ENCODE measurements at places on chromosomes 1 and 21.

DNA sequence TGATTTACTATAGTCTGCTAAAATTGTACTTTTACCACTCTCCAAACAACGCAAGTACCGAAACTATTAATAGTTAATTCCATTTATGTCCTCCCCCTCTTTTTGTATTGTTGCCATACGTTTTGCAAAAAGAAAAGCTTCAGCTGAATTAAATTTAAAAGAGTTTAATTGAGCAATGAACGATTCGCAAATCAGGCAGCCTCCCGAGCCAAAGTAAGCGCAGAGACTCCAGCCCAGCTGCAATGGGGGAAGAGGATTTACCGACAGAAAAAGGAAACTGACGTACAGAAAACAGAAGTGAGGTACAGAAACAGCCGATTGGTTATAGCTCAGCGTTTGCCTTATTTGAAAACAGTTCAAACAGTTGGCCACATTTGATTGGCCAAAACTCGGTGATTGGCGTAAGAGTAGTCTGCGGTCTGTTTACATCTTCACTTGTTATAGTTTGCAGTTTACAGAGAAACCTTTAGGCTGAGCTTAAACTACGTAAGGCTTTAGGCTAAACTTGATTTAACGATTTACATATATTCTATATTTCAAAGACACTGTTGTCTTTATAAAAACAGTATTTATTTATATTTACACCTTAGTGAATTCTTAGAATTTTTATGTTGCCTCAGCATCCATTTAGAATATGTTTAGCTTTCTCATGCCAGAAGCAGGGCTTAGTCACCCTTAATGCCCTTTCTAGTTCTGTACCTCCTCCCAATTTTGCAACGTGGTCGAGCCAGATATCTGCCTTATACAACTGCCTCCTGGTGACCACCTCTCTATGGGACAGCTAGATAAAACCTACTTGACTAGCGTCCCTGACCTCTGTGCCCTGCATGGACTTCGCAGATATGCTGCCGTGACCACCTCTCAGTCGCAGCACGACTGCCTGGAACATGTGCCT is 23.8 kb downstream of the CR1 start:
- no peak for DNase-seq

DNA sequence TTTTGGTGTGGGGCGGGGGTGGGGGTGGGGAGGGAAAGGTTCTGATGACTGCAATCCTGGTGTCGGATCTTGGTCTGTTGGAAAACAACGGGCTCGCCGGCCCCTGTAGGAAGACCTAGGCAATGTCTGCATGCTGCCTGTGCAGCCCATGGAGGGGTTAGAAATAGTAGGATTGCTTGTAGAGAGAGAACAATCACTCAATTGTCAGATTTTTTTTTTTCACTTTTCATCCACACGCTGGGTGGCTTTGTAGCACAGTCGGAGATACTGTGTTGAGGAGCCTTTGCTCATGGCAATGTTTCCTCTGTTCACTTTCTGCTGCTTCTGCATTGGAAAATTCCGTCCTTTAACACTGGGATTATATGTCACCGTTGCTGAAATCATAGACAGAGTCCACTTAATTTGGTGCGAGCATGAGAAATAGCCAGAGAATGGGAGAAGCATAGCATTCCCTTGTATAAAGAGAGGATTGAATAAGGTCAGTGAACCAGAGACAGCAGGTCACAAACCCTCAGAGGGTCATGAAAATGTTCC is 107.5 kb downstream of the MRPS6 start:
- DNase-seq = no peak

DNA sequence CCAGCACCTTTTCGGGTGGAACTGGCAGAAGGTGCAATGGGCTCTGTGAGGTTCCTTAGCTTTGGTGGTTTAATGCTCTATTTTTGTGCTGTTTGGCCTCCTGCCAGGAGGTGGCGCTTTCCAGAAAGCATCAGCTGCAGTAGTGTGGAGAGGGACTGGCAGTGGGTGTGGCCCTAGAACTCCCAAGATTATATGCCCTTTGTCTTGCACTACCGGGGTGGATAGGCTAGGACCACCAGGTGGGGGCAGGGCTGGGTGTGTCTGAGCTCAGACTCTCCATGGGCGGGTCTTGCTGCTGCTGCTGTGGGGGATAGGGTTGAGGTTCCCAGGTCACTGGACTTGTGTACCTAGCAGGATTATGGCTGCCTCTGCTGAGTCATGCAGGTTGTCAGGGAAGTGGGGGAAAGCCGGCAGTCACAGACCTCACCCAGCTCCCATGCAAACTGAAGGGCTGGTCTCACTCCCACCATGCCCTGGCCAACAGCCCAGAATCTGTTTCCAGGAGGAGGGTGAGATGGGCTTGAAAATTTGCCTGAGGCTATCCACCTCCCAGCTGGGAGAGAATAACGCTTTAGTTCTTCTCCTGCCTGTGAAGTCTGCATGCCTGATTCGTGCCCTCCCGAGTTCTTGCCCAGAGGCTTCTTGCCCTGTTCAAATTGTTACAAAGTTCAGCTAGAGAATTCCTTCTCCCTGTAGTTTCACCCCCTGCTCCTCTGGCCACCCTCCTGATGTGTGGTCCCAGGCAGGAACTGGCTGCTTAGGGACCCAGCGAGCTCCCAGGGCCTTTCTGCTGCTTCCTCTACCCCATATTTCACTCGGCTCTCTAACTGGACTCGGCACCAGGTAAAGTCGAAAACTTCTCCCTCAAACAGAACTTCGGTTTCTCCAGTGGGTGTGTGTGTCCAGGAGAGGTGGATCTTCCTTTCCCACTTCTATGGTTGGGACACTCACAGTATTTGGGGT is 76.5 kb upstream of the BTG3 start:
- no peak for DNase-seq

DNA sequence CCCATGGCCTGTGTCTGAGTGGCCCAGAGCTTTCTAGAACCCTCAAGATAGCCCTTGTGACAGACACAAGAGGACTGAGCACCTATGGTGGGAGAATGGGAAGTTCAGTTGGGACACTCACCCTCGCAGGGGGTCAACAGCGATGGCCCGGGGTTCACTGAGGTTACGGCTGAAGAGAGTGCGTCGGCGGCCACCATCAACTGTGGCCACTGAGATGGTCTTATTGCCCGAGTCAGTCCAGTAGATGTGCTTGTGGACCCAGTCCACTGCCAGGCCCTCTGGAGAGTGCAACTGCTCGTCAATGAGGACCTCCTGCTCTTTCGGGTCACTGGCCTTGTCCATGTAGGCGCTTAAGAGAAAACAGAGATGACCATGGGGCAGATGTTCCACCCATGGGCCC is 25.7 kb upstream of the MAGOH start:
- DNase-seq = no peak

DNA sequence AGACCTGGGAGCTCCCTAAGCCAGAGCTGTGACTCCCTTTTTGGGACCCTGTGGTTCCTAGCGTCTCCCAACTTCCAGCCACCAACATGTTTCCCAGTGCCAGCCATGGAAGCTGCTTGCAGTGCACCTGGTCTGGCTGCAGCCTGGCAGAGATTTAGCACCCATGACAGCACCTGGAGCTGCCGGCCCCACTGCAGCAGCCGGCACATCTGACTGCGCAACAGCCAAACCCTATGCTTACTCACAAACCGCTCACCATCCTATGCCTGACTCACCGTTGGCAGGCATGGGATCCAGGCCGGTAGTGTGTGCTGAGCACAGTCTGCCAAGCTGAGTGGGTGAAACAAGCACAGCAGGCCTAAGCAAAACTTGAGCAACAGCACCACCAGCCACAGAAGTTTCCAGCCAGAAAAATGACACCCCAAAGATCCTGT is 435.9 kb upstream of the PRMT6 start:
- DNase-seq = no peak

DNA sequence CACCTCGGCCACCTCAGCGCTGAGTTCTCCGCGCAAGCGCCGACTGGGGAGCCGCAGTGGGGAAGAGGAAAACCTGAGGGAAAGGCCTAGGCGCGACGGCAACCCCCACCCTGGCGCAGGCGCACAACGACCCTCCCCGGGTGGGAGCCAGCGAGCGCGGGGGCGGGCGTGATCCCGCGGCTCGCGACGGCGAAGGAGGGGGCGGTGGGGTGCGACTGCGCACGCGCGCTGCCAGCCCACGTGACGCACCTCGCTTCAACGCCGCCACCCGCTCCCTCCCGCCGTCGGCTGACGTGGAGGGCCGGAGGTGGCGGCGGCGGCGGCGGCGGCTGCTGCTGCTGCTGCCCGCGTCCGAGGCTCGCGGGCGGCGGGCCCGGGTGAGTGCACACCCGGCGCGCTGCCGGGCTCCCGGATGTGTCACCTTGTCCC is at the start of the genes PIGP and TTC3:
Gene PIGP (minus strand): TSS at position 84 of the 429 bp plus-strand sequence. CDS start 556 bp downstream, outside the sequence.
Gene TTC3 (plus strand): TSS at position 267 of the 429 bp plus-strand sequence. CDS start 14,004 bp downstream, outside the sequence.
- DNase-seq = peak; percentile 79

DNA sequence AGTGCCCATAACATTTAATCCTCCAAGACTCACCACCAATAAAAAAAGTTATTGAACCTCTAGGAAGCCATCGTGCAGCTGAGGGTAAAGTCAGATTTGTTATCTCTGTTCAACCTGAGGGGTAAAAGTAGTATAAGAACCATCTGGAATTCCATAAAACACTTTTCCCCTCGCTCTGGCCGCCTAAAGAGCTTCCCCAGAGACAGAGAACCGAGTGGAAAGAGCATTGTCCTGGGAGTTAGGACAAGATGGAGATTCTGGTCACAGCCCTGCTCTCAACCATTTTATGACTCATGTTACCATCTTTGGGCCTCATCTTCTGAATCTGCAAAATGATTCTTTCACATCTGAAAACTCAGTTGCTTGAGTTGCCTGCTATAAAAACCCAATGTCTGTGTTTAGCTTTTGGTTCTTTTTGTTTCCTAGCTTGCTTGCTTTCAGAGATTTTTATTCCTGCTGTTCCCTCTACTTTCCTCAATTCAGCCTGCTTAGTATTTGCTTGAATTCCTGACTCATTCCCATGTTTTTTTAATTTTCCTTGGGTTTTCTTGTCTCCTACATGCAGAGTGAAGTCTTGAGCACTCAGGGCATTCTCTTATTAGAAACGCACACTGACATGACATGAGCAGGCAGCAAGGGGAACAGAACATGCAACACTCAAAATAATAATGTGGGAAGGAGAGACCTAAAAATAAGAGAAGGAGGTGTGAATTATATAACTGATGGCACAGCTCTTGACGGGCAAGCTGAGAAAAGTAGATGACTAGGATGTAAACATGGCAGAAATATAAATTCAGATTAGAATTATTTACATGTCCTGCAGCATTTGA is 1.7 kb downstream of the EPHX4 start:
- DNase-seq = no peak
